ENCODE measurements at places on chromosomes 5 and 9. TPM values are rescaled to one million over a fixed set of nuclear protein-coding genes. Genes with fewer than 3 reads are reported as not detected.

DNA sequence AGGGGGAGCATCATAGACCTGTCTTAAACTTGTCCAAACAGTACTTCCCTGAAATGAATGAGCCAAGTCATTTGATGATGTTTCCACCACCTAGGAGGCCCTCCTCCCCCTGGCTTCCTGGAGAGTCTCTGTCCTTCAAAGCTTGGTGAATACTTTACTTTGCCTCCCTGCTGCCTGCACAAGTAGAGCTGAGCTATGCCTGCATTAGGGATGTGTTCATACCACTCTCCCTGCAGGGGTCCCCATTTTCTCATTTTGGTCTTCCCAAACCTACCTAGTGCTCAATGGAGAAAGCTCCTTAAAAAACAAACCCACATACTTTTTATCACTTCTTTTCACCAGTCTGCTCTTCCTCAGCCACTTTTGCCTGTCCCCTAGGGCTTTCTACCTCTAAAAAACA, 7.7 kb downstream of the CCNI2 start:
- no peak overlapping the region for H3K4me3 ChIP-seq
- peak; percentile 47 for DNase-seq
- peaks cover 34% of the 10 kb centered on the region for H3K4me1 ChIP-seq
- H3K36me3 ChIP-seq = peaks cover 6% of the 10 kb centered on the region
- no peaks in the 10 kb centered on the region for H3K27me3 ChIP-seq

PARP8 gene
- total RNA-seq = 20.1 TPM

DNA sequence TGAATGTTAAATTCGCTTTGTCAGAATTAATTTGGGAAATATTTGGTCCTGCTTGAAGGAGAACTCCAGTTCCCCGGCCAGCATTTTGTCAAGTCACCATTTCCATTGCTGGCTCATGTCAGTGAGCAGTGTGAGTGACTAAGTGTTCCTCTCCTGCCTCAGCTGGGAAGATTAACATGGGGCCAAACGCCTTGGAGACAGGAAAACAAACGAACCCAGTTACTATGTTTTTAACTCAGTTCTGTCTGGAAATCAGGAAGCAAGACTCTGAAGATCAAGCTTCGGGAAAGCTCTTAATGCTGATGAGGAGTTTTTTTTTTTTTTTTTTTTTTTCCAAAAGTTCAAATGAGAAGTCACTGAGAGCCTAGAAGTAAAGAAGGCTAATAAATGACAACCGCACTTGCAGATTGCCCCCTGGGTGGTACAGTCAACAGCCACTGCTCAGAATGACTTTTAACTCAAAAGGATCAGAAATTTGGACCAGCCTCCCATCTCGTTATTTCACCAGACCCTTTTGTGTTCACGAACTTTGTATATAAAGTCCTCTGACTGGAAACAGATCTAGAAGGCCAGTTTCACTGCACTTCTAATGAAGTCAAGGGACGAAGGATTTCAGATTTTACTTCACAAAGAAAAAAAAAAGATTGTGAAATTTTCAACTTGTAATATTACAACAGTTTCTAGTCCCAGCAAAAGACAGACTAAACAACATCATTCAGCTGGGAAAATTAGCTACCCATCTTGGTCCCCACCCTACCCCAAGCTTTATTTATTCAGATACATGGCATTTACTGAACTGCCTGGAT, 121.3 kb downstream of the LHFPL2 start:
- H3K4me1 ChIP-seq = no peaks in the 10 kb centered on the region
- peaks cover 7% of the 10 kb centered on the region for H3K27me3 ChIP-seq
- no peak overlapping the region for H3K4me3 ChIP-seq
- no peak overlapping the region for H3K27ac ChIP-seq

ADAMTS16 gene
- total RNA-seq = not detected

- H3K4me1 ChIP-seq = peaks cover 23% of the 10 kb centered on the region
- H3K27ac ChIP-seq = no peak overlapping the region
- no peak for DNase-seq
- peaks cover 35% of the 10 kb centered on the region for H3K36me3 ChIP-seq
Observed at GRCh38 chr9:71706176-71706575, 62.1 kb downstream of the CEMIP2 start.

PCDHGA7 gene
- total RNA-seq = not detected

TMOD1 gene
- total RNA-seq = 1.2 TPM

GRCh38 chr5:179333796-179334761, 11.2 kb downstream of the ADAMTS2 start:
- H3K27ac ChIP-seq = no peak overlapping the region
- no peaks in the 10 kb centered on the region for H3K4me1 ChIP-seq
- no peak for DNase-seq
- H3K4me3 ChIP-seq = no peak overlapping the region

INSL4 gene
- not detected for total RNA-seq

GZMA gene
- not detected for total RNA-seq

DNA sequence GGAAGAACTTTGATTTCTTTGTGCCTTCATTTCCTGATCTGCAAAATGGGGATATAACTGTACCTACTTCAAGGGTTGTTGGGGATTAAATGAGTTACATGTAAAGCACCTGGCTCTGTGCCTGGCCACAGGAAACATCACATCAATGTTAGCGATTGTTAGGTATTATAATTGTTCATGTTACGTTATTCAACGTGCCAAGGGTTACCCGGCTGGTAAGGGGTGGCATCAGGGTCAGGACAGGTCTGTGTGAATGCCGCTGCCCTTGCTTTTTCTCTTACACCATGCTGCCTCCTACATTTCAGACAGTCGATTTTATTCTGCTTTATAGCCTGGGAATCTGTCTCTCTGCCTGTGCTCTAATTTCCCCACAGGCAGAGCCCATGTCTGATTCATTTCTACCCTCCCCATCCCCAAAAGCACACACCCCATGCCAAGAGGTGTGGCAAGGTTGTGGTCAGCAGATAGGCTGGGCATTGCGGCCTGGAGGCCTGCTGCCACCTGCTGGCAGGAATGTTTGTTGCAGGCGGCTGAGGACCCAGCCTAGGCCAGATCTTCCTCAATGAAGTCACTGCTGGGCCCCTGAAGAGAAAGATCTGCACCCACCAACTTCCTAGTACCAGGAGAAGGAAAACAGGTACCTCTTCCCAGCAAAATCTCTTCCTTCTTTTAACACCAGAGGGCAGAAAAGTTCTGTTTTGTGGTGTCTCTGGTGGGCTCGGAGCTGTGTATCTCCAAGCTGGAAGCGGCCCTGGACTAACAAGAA, 5.3 kb downstream of the ANKS6 start:
- peak; percentile 70 for DNase-seq
- H3K4me3 ChIP-seq = no peak overlapping the region
- H3K27me3 ChIP-seq = no peaks in the 10 kb centered on the region
- no peak overlapping the region for H3K27ac ChIP-seq
- peaks cover 11% of the 10 kb centered on the region for H3K36me3 ChIP-seq

PCDHGA3 gene
- not detected for total RNA-seq

DNA sequence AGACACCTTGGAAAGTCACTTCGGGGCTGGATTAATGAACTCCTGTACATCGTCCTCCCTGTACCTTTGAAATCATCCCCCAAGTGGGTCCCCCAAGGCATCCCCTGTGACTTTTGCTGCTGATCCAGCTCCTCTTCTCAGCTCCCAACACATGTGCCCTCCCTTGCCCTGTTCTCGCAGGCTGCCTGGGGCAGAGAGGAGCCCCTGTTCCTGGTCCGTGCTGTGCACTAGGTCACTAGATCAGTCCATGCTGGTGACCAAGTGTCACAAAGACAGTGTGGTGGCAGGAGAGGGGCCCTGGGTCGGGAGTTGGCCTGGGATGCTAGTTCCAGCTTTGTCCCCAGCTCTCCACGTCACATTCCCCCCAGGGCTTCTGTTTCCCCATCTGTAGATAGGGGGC, 79.3 kb upstream of the BARHL1 start:
- H3K4me3 ChIP-seq = no peak overlapping the region
- H3K4me1 ChIP-seq = peaks cover 2% of the 10 kb centered on the region
- no peaks in the 10 kb centered on the region for H3K36me3 ChIP-seq
- peaks cover 7% of the 10 kb centered on the region for H3K27me3 ChIP-seq

GRCh38 chr5:50953290-50953689, 286.9 kb downstream of the PARP8 start:
- H3K36me3 ChIP-seq = no peaks in the 10 kb centered on the region
- no peak overlapping the region for H3K4me3 ChIP-seq
- no peak for DNase-seq
- H3K27me3 ChIP-seq = peaks cover 16% of the 10 kb centered on the region
- no peak overlapping the region for H3K27ac ChIP-seq
- no peaks in the 10 kb centered on the region for H3K4me1 ChIP-seq

- no peaks in the 10 kb centered on the region for H3K4me1 ChIP-seq
- H3K36me3 ChIP-seq = no peaks in the 10 kb centered on the region
- no peak for DNase-seq
- H3K4me3 ChIP-seq = no peak overlapping the region
Observed at GRCh38 chr9:81389569-81389993, 299.8 kb downstream of the TLE1 start.

- H3K4me3 ChIP-seq = no peak overlapping the region
- H3K36me3 ChIP-seq = no peaks in the 10 kb centered on the region
- H3K4me1 ChIP-seq = no peaks in the 10 kb centered on the region
- H3K27me3 ChIP-seq = no peaks in the 10 kb centered on the region
Observed at GRCh38 chr5:165305596-165305995, 1800.2 kb downstream of the MAT2B start.

GRCh38 chr5:57895766-57896165, 413.2 kb upstream of the ACTBL2 start:
- peaks cover 8% of the 10 kb centered on the region for H3K27me3 ChIP-seq
- H3K4me1 ChIP-seq = no peaks in the 10 kb centered on the region
- no peaks in the 10 kb centered on the region for H3K36me3 ChIP-seq
- H3K4me3 ChIP-seq = no peak overlapping the region

- H3K4me3 ChIP-seq = no peak overlapping the region
- DNase-seq = no peak
- no peaks in the 10 kb centered on the region for H3K27me3 ChIP-seq
Observed at GRCh38 chr5:1257363-1257762, 32.2 kb downstream of the SLC6A18 start.

DNA sequence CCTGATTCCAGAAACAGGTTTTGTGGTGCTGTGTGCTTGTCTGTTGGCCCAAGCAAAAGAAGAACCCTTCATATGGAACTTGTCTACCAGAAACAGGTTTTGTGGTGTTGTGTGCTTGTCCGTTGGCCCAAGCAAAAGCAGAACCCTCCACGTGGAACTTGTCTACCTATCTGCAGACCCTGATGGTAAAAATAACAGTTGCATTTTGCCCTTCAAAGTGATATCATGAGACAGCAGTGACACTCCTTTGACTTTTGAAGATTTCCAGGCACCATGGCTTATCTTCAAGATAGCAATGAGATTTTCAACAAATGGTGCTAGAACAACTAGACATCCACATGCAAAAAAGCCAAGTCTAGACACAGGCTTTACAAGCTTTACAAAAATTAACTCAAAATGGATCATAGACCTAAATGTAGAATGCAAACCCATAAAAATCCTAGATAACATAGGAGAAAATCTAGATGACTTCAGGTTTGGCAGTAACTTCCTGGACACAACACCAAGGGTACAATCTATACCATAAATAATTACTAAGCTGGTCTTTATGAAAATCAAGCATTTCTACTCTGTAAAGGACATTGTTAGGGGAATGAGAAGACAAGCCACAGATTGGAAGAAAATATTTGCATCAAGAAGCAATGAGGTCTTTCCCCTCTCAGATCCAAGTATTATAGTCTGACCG, 16.8 kb downstream of the MACROH2A1 start:
- no peaks in the 10 kb centered on the region for H3K27me3 ChIP-seq
- H3K36me3 ChIP-seq = peaks cover 68% of the 10 kb centered on the region
- no peak for DNase-seq
- H3K4me3 ChIP-seq = no peak overlapping the region
- H3K4me1 ChIP-seq = peaks cover 48% of the 10 kb centered on the region

TAF11L7 gene
- not detected for total RNA-seq

- no peaks in the 10 kb centered on the region for H3K27me3 ChIP-seq
- H3K4me1 ChIP-seq = peaks cover 2% of the 10 kb centered on the region
Observed at GRCh38 chr5:81136557-81136956, 96.6 kb upstream of the CKMT2 start.

Measured in activated naive CD4-positive, alpha-beta T cell treated with anti-CD3 and anti-CD28 coated beads for 36 hours (primary cell).